ENCODE measurements at places on chromosomes 5 and 9.

DNA sequence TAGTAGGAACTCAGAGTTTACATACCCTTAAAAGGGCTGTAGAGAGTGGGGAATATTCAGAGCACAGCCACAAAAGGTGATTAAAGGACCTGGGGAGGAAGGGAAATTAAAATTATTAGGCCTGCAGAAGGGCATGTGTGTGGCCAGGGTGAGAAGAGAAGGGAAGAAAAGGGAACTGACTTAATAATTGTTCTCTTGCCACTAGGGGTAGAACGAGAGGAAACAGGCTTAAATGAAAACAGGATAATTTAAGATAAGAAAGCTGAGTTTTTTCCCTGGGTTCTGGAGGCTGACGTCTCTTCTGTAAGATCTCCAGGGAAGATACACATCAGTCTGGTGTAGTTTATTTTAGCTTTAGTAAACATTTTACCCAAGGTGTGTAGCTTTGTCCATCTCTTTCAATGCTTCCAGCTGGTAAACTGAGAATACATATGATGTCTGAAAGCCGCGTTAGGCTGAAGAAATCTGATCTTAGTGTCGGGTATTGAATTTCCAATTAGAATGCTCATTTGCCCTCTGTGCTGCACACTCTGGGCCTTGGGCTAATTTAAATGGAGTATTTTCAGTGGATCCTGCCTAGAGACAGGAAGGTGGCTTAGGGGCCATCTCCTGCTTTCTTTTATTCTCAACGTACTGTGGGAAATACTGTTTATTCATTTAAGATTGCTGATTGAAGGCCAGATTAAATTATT lies 416.8 kb downstream of the TMEM38B start:
- DNase-seq, result no peak

DNA sequence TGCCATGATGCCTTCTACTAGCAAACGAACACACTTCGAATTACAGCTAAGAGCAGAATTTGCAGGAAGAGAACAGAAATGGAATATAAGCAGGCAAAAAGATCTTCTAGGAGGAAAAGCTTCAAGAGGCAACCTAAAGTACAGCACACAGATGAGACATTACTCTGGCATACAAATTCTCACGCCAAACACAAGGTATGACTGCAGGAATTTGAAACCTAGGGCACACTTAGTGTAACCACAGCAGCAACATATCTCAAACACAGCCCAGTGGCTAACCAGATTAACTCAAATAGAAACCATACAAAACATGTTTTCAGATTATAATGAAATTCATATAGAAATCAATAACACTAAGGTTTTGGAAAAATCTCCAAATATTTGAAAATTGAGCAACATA lies 481.0 kb upstream of the RGMB start:
- no peak for DNase-seq

DNA sequence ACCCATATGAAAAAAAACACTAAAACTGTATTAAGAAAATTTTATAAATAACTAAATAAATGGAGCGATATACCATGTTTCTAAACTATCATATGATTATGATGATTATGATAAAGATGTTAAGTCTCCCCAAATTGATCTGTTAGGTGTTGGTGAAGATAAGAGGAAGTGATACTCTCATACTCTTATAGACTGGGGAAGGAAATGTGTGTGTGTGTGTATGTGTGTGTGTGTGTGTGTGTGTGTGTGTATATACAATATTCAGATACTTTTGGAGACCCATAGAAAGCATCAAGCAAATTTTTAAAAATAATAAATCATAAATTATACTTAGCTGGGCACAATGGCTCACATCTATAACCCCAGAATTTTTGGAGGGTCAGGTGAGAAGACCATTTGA lies 62.9 kb downstream of the TMEM232 start:
- DNase-seq, result no peak

DNA sequence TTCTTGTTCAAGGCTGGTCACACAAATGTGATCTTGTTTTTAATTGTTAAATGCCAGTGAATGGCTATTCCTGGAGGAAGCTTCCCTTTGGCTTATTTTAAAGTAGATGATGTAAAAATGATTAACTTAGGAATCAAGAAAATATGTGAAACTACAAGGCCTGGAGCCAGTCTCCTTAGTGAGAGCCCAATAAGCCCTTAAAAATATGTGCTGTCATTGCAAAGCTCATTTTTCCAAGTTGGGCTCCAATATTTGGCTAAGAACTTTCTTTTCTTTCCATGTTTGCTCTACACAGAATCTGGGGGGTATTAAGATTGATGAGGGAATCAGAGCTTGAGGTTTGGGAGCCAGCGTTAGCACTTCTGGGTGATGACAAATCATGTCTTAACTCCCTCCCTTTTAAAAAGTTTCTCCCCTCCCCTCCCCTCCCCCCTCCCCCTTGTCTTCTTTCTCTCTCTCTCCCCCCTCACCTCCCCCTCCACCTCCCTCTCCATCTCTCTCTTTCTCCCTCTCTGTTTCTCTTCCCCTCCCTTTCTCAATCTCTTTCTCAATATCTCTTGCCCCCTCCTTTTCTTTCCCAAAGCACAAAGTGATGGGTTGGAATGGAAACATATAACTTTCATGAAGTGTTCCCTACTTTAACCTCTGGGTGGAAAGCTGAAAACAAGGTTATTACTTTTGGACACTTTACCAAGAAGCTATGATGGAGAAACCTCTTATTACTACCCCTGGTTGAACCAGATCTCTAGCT lies 86.0 kb downstream of the FBXL7 start:
- no peak for DNase-seq

GRCh38 chr9:114269023-114269422 lies 53.9 kb upstream of the ORM1 start:
- no peak for DNase-seq

- DNase-seq, result no peak
These were observed 2.8 kb downstream of the TMEM171 start for GRCh38 chr5:73122875-73123810.

DNA sequence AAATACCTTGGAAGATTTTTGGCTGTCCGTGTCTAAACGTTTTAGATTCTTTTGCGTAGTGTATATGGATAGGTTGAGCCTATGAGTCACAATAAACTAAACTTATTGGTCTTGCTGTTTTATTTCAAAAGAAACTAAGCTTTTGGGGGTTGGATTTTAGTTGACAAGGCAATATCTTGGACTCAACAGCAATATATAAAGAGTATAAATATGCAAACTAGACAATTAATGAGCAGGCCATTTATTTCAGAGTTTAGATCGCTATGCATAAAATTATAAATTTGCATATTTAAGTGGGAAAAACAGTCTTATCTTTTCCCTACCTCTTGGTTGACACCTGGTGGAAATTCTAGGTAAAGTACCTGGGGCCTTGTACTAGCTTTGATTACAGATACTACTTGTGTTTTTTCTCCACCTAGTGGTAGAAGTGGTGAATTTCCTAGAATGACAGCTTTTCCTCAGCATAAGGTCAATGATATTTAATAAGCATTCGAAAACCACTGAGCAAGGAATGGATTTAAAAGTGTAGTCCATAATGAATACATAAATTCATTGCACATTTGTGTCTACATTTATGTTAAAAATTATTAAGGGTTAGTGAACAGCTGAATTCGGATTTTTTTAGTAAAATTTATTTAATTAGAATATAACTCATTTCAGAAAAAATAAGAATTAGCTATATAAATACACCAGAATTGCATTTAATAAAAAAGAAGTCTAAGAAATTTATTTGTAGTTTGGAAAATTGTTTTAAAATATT lies 1.7 kb upstream of the ARRDC3 start:
- DNase-seq, result peak; percentile 88

- no peak for DNase-seq
These were observed 7.1 kb downstream of the FLT4 start for GRCh38 chr5:180642181-180642775.

DNA sequence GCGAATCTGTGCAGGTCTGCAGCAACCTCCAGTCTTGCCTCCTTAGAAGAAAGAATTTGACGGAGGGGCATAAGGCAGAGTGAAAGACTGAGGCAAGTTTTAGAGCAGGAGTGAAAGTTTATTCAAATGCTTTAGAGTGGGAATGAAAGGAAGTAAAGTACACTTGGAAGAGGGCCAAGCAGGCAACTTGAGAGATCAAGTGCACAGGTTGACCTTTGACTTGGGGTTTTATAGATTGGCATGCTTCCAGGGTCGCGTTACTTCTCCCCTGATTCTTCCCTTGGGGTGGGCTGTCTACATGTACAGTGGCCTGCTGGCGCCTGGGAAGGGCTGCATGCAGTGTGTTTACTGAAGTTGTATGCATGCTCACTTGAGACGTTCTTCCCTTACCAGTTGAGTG lies 127.2 kb upstream of the FER start:
- DNase-seq, result no peak

DNA sequence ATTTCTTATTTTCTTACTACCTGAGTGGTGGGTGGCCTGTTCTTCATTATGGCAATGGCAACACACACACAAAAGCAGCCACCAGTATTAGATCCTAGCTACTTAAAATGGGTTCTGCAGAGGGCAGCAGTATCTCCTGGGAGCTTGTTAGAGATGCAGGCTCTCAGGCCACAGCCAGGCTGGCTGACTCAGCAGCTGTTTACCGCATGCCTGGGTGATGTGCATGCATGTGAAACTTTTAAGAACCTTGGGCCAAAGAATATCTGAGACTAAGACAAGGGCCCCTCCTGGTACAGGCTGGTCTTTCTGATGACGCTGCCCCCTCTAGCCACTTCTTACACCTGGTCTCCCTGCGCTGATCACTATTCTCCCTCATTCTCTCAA lies 399.0 kb downstream of the MED10 start:
- DNase-seq, result no peak

DNA sequence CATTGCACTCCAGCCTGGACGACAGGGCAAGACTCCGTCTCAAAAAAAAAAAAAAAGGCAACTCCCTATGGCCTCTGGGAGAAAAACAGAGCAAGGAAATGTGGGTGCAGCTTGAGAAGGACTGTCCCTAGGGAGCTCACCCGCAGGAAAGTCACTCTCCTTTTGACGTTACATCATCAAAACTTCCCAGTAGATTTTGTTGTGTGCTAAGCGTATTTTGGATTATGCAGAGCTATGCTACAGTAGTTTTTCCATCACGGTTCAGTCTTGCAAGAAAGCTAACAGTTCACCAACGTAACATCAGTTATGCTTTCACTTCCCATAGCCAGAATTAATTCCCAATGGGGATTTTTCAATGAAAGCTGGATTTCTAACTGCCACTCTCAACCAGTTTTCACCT lies 138.8 kb downstream of the HSD17B3 start:
- DNase-seq, result no peak

DNA sequence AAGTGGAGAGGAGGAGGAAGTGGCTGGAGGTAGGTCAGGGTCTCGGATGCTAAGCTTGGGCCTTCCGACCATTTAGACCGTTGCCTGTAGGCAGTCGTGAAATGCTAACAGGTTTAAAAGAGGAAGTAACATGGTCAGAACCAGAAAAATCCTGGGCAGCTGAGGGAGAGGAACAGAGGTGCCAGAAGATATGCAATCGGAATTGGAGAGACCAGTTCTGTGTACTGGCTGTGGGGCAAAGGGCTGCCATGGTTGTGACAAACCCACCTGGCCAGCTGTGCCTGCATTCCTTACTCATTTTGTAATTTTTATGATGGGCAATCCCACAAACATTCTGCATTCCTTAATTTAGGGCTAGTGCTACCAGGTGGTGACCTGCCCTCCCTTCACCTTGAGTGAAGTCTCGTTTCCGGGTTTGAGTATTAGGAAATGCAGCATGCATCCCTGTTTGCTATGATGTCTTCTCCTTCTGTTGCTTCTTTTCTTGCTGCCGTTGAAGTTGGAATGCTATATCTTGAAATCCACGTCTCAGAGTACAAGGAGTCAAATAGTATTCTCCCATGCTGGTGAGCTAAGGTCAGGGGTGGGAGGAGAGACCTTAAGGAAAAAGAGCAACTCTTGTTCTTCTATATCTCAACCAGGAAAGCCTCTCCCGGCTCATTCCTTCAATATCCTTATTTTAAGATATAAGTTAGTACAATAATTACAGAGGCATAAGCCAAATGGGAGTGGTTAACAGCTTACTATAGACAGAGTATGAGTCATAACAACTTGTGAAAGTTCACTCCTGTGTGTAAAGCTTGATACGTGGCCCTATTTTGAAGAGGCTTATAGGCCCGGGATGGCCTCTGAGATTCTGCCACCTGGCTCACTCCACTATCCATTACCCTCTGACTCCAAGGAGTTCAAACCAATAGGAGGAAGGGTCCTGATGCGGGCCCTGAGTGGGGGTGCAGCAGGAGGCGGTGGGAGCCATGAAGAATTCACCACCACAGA lies 37.0 kb downstream of the B4GALT1 start:
- DNase-seq, result peak; percentile 39

DNA sequence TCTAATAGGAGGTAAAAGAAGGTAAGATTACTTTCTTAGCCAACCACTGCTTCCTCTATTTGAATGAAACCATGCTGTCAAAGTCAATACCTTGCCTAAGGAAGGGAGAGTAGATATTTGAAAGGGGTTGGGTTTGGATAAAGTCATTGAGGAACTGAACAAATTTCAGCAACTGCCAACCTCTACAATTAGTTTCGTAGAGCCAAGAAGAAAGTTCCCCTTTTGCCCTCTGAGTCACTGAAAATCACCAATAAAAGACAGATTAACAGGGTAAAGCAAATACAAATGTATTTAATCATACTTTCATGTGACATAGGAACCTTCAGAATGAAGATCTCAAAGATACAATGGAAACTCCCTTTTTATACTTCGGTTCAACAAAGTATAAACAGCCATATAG lies 615.7 kb downstream of the GABRG2 start:
- no peak for DNase-seq

GRCh38 chr5:122967625-122968024 lies 68.9 kb downstream of the PPIC start:
- no peak for DNase-seq

- DNase-seq, result no peak
These were observed 505.0 kb downstream of the ELAVL2 start for GRCh38 chr9:23321049-23321448.

- no peak for DNase-seq
These were observed 118.7 kb upstream of the NEK6 start for GRCh38 chr9:124139001-124139400.

DNA sequence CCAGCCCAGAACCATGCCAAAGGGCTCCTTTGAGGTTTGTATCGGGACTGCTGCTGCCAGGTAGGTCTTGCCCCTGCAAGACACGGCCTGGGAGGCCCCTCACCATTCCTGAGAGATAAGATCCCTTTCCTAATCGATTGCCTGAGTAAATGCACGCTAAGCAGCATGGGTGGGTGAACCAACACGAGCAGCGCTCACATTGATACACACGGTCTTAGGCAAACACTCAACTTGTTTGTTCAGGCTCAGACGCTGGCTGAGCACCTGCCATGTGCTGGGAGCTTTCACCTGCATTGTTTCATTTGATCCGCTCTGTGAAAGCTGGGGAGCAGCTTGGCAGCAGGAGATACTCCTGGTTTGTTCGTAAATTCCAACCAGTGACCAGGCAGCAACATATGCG lies 76.9 kb upstream of the NEURL1B start:
- DNase-seq, result no peak

GRCh38 chr9:35826071-35826701 lies 2.3 kb downstream of the FAM221B start:
- peak; percentile 67 for DNase-seq

All from CD4-positive, alpha-beta T cell treated with Interleukin-12 subunit alpha and Interleukin-12 subunit beta, for 1 hour (primary cell).